ENCODE measurements at places on chromosomes 5 and 9.
A peak's percentile ranks its signal among the peaks of the same experiment; 100 is the strongest.

DNA sequence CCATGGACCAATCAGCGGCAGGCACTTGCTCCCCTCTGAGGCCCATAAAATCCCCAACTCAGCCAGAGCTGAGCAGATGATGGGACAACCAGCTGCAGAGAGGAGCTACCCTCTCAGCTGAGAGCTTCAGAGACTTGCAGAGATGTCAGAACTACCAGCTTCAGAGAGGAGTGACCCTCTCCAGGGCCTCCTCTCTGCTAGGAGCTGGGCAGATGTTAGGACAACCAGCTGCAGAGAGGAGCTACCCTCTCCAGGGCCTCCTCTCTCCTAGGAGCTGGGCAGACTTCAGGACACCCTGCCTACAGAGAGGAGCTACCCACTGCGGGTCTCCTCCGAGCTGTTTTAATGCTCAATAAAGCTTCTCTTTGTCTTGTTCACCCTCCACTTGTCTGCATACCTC, 3.0 kb upstream of the AUH start:
- DNase-seq = no peak

- DNase-seq = no peak
Observed at GRCh38 chr5:157801-158200, 33.5 kb upstream of the LRRC14B start.

DNA sequence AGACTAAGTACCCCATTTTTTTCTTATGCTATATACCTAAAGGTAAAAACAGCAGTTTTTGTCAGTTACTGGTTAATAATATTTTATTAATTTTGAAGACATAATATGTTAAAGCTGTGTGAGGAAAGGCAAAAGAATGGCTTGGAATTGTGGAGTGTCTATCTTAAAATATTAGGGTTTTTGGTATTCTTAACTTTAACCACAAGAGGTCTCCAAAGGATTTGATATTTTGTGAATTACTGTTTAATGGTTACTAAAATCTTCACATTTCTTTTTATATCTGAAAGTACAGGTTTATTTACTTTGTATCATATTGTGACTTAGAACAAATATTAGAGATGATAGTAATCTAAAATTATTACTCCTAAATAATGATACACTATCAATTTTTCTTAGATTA, 32.0 kb upstream of the DHFR start:
- peak; percentile 8 for DNase-seq

- no peak for DNase-seq
Observed at GRCh38 chr9:123622711-123623241, 266.8 kb downstream of the CRB2 start.

DNA sequence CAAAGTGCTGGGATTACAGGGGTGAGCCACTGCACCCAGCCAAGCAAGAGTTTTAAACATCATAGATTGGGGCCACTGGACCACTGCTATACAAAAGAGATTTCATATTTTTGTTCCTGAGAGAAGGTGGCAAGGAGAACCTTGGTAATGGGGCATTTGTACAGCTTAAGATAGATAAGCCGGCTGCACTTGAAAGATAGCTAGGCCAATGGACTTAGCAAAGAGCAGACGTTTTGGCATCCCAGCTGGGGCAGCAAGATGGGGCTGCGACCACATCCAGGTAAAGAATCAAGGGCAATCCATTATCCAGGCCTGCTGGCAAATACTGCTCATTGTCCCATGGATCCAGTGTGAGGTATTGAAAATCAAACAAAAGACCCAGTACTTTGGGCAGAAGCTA, 3.9 kb upstream of the ISCA1 start:
- DNase-seq = no peak

DNA sequence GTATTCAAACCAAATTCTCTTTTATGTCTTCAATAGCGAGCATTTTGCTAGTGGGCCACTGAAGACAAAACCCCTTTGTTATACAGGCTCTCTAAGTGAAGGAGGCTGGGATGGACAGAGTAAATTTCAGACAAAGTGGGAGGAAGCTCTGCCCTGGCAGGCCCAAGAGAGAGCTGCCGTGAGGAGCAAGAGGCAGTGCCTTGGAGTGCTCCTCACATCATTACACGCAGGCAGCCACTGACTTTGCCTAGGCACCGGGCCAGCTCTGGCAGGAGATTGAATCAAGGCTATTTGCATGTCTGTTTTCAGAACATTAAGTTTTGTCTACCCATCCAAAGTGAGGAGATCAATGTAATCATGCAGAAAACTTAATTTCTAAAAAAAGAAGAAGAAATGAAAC, 167.7 kb downstream of the CCDC192 start:
- DNase-seq = no peak

- no peak for DNase-seq
Observed at GRCh38 chr9:91802391-91802790, 147.6 kb downstream of the ROR2 start.

DNA sequence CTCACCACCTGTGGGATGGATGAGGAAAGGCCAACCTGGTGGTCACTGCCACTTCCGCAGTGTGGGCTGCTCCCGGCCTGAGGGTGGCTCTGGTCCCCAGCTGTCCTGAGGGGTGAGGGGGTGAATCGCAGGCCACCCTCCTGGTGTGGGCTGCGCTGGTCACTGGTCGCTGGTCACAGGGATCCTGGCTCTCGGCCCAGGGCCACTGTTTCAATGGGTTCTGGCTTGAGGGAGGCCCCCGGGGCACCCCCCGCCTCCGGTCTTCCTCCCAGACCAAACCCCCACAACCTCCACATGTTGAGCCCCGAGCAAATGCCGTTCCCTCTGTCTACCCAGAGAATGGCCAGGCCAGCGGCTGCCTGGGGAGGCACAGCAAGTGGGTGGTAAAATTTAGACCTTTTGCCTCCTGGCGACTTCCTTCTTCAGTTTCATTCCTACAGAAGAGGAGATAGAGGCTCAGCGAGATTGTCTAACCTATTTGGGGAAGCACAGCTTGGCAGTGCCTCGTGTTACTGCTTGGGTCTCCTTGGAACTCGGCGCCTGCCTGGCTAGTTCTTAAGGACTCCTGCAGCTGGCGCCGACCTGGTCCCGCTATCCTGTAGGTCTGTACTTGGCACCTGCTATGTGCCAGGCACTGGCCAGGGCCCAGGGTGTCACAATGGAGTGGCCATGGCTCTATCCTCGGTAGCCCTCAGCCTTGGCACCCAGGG, 48.2 kb downstream of the RXRA start:
- no peak for DNase-seq

DNA sequence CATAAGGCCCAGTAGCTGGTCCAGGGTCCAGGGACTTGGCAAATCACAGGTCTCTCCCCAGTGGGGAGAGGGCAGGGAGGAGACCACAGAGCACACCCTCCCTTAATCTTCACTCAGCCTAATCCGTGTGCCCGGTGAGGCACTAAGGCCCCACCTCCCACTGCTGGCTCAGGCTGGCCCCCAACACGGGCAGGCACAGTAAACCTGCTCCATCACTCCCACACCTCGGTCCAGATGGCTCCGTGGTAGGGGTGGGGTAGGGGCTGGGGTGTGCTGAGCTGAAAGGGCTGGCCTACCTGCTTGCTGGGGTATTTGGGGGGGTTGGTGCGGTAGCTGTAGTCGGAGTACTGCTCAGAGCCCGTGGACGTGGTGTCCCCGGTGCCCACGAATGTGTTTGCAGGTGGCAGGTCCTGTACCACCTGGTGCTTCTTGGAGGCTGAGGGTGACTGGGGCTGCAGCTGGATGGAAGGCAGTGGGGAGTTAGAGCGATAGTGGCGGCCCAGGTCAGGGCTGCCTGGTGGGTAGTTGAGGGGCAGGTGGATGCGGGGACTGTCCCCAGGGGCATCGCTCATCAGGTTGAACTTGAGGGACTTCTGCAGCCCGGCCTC, 15.2 kb downstream of the PCDH1 start:
- no peak for DNase-seq

DNA sequence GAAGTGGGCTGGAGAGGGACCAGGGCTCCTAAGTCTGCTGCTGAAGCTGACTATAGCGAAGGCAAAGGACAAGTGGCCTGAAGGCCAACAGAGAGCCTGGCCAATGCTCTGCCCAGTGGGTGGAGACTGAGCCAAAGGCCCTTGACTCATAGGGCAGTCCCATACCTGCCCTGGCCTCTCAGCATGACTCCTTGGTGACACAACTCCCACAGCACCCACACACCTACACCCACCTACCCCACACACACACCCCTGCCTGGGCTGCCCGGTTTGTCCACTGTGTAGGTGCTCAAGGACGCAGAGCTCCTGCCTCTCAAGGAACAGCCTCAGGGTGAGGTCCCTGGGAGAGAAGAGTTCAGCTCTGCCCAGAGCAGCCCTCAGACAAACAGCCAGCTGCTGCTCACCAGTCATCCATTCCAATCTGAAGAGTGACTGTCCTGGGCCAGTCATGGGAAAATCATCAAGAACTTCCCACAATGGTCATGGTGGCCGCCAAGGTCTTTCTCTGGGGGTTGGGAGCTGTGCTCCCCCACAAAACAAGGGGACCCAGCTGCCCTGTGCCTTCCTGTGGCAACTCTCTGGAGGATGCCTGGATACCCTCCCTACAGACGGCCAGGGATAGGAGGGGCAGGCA, 5.0 kb downstream of the TNIP1 start:
- peak; percentile 76 for DNase-seq

- peak; percentile 67 for DNase-seq
Observed at GRCh38 chr9:111037708-111038330, 451 bp downstream of the LPAR1 start.

- no peak for DNase-seq
Observed at GRCh38 chr9:21906881-21907280, 87.3 kb downstream of the CDKN2A start.

Measured in Caki2 (cell line).